Right lung (tissue), 10 donors: ENCODE measurements at places on chromosomes 6 and 20. TPM values are rescaled to one million over a fixed set of nuclear protein-coding genes. Genes with fewer than 3 reads are reported as not detected.

TREML4 gene
- polyA plus RNA-seq = not detected

SASH1 gene
- 25.2 TPM for polyA plus RNA-seq

OTOR gene
- polyA plus RNA-seq = not detected

PROKR2 gene
- not detected for polyA plus RNA-seq

PGK2 gene
- not detected for polyA plus RNA-seq

GPR6 gene
- polyA plus RNA-seq = not detected

KIZ gene
- 20.8 TPM for polyA plus RNA-seq

LY6G6C gene
- polyA plus RNA-seq = 0.45 TPM

AIF1 gene
- polyA plus RNA-seq = 25.9 TPM

FABP7 gene
- polyA plus RNA-seq = 5.9 TPM

ULBP3 gene
- polyA plus RNA-seq = 13.0 TPM

OXT gene
- not detected for polyA plus RNA-seq

MCCD1 gene
- not detected for polyA plus RNA-seq

FOXF2 gene
- 63.0 TPM for polyA plus RNA-seq

LTV1 gene
- 43.1 TPM for polyA plus RNA-seq

HCK gene
- polyA plus RNA-seq = 5.5 TPM

LIN28B gene
- polyA plus RNA-seq = 0.37 TPM

OR12D3 gene
- not detected for polyA plus RNA-seq

VGLL2 gene
- not detected for polyA plus RNA-seq

MAS1 gene
- 0.04 TPM for polyA plus RNA-seq

BNIP5 gene
- polyA plus RNA-seq = not detected

BPIFB4 gene
- not detected for polyA plus RNA-seq

ENPP3 gene
- polyA plus RNA-seq = 0.55 TPM

SOX18 gene
- polyA plus RNA-seq = 11.2 TPM

FAXC gene
- 10.4 TPM for polyA plus RNA-seq

CD109 gene
- 18.5 TPM for polyA plus RNA-seq

CNKSR3 gene
- polyA plus RNA-seq = 33.2 TPM

STMN3 gene
- polyA plus RNA-seq = 56.9 TPM

KIF6 gene
- 3.9 TPM for polyA plus RNA-seq

EFCAB8 gene
- 0.18 TPM for polyA plus RNA-seq

SLC24A3 gene
- 6.8 TPM for polyA plus RNA-seq

RNASET2 gene
- 39.3 TPM for polyA plus RNA-seq

SLC17A1 gene
- 0.18 TPM for polyA plus RNA-seq

CCDC28A gene
- 19.5 TPM for polyA plus RNA-seq

GGTLC1 gene
- 2.0 TPM for polyA plus RNA-seq
